A549 treated with CpdA at 1 μM for 4 hours (cell line): ENCODE measurements at places on chromosomes 1 and 21. TPM values are rescaled to one million over a fixed set of nuclear protein-coding genes. Genes with fewer than 3 reads are reported as not detected.

The F11R gene
- total RNA-seq, result 42.3 to 56.2 TPM (median 52.6 TPM) in 5 replicates

The BCL10 gene
- total RNA-seq, result 14.1 to 20.8 TPM (median 16.6 TPM) in 5 replicates

The ITGB2 gene
- total RNA-seq, result 0.66 to 1.3 TPM (median 0.76 TPM) in 5 replicates

The LDLRAD1 gene
- total RNA-seq, result not detected in 5 replicates

The TMEM125 gene
- not detected in 5 replicates for total RNA-seq

The PRDX6 gene
- total RNA-seq, result 276 to 325 TPM (median 302 TPM) in 5 replicates

The DOCK7 gene
- total RNA-seq, result 13.0 to 28.0 TPM (median 16.1 TPM) in 5 replicates

The COL9A2 gene
- total RNA-seq, result 0.11 to 0.47 TPM (median 0.18 TPM) in 5 replicates

The PBX1 gene
- total RNA-seq, result 20.5 to 27.3 TPM (median 24.8 TPM) in 5 replicates

The PIGV gene
- total RNA-seq, result 5.3 to 6.9 TPM (median 6.3 TPM) in 5 replicates

The GJB5 gene
- 0.03 to 0.13 TPM (median 0.09 TPM) in 3 of 5 replicates, not detected in the others for total RNA-seq

The PTAFR gene
- 0.25 to 0.57 TPM (median 0.33 TPM) in 5 replicates for total RNA-seq

The IL20 gene
- not detected in 5 replicates for total RNA-seq

The VSIG8 gene
- total RNA-seq, result 0.07 to 0.14 TPM in 2 of 5 replicates, not detected in the others

The EXOSC10 gene
- total RNA-seq, result 35.4 to 39.8 TPM (median 37.9 TPM) in 5 replicates

The LCE3E gene
- not detected in 5 replicates for total RNA-seq

The SARS1 gene
- 97.7 to 110 TPM (median 104 TPM) in 5 replicates for total RNA-seq

The CD48 gene
- not detected in 5 replicates for total RNA-seq

The ERMAP gene
- total RNA-seq, result 3.4 to 5.0 TPM (median 3.7 TPM) in 5 replicates

The PLA2G5 gene
- not detected in 5 replicates for total RNA-seq

The CD53 gene
- total RNA-seq, result 0.05 TPM in 1 of 5 replicates, not detected in the others

The TNFAIP8L2 gene
- not detected in 5 replicates for total RNA-seq

The PKP1 gene
- 0.02 to 0.04 TPM (median 0.03 TPM) in 4 of 5 replicates, not detected in the other for total RNA-seq

The FCRL2 gene
- total RNA-seq, result not detected in 5 replicates

The HRNR gene
- total RNA-seq, result 0.01 TPM in 1 of 5 replicates, not detected in the others

The TSPEAR gene
- total RNA-seq, result 0.04 TPM in 1 of 5 replicates, not detected in the others

The TSACC gene
- total RNA-seq, result 1.4 to 2.5 TPM (median 2.3 TPM) in 5 replicates

The TLCD4 gene
- 8.1 to 12.2 TPM (median 8.7 TPM) in 5 replicates for total RNA-seq

The SELE gene
- total RNA-seq, result not detected in 5 replicates

The UROD gene
- total RNA-seq, result 42.7 to 48.2 TPM (median 44.7 TPM) in 5 replicates

The C1orf105 gene
- 0.07 to 0.29 TPM (median 0.21 TPM) in 3 of 5 replicates, not detected in the others for total RNA-seq

The TSPAN2 gene
- total RNA-seq, result 0.63 to 1.3 TPM (median 1.2 TPM) in 5 replicates

The DNAJC6 gene
- total RNA-seq, result 3.3 to 5.8 TPM (median 4.9 TPM) in 5 replicates

The IGFN1 gene
- total RNA-seq, result 0.90 to 1.5 TPM (median 1.1 TPM) in 5 replicates

The FCER1G gene
- 0.18 TPM in 1 of 5 replicates, not detected in the others for total RNA-seq

The SZRD1 gene
- total RNA-seq, result 75.5 to 95.8 TPM (median 89.8 TPM) in 5 replicates

The PFDN2 gene
- total RNA-seq, result 121 to 142 TPM (median 125 TPM) in 5 replicates

The TEX38 gene
- not detected in 5 replicates for total RNA-seq

The CYP4A11 gene
- total RNA-seq, result not detected in 5 replicates

The LCE5A gene
- total RNA-seq, result 0.18 TPM in 1 of 5 replicates, not detected in the others

The MAP3K7CL gene
- 0.92 to 2.0 TPM (median 1.8 TPM) in 5 replicates for total RNA-seq

The CLDN17 gene
- total RNA-seq, result not detected in 5 replicates

The ZBTB8OS gene
- total RNA-seq, result 37.5 to 53.6 TPM (median 40.1 TPM) in 5 replicates

The BRDT gene
- total RNA-seq, result not detected in 5 replicates

The FOXD3 gene
- 0.26 to 1.4 TPM (median 0.87 TPM) in 5 replicates for total RNA-seq

The OPTC gene
- total RNA-seq, result not detected in 5 replicates

The TCP10L gene
- total RNA-seq, result 0.45 to 0.91 TPM (median 0.59 TPM) in 5 replicates

The PDZK1 gene
- 0.45 to 1.2 TPM (median 0.86 TPM) in 5 replicates for total RNA-seq

The C1orf52 gene
- total RNA-seq, result 18.2 to 24.3 TPM (median 20.6 TPM) in 5 replicates

The ETV3L gene
- total RNA-seq, result not detected in 5 replicates

The HAO2 gene
- not detected in 5 replicates for total RNA-seq

The TMEM51 gene
- total RNA-seq, result 38.4 to 44.7 TPM (median 43.3 TPM) in 5 replicates

The NBPF6 gene
- total RNA-seq, result not detected in 5 replicates

The LAMC1 gene
- 87.7 to 136 TPM (median 106 TPM) in 5 replicates for total RNA-seq
